NCI-H82 (cell line): ENCODE measurements at places on chromosomes 16 and 17.

GRCh38 chr17:32275060-32276042 is 9.7 kb downstream of the RHBDL3 start:
- DNase-seq, result peak; percentile 92

DNA sequence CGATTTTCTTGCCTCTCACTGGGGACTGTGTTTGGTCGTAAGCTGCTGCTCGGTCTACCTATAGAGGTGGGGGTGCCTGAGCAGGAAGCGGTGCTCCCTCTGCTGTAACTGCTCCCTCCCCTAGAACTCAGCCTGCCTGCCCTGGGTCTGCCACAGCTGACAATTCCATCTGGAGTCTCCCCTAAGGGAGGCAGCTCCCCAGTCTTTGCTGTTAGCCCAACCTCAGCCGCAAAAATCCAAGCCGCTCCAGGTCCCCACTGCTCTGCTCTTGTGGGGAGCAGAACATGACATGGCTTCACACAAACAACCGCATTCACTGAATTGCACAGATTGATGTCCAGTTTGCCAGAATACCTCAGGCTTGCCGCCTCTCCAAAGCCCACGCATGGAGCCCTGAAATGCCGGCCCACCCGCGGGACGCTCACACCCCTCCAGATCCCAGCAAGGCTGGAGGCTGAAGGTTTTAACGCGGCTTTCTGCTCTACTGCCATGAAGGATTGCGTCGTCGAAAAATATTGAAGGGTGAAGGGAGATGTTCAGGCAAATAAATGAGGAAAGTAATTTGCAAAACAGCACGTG is 221.5 kb upstream of the FOXF1 start:
- no peak for DNase-seq

DNA sequence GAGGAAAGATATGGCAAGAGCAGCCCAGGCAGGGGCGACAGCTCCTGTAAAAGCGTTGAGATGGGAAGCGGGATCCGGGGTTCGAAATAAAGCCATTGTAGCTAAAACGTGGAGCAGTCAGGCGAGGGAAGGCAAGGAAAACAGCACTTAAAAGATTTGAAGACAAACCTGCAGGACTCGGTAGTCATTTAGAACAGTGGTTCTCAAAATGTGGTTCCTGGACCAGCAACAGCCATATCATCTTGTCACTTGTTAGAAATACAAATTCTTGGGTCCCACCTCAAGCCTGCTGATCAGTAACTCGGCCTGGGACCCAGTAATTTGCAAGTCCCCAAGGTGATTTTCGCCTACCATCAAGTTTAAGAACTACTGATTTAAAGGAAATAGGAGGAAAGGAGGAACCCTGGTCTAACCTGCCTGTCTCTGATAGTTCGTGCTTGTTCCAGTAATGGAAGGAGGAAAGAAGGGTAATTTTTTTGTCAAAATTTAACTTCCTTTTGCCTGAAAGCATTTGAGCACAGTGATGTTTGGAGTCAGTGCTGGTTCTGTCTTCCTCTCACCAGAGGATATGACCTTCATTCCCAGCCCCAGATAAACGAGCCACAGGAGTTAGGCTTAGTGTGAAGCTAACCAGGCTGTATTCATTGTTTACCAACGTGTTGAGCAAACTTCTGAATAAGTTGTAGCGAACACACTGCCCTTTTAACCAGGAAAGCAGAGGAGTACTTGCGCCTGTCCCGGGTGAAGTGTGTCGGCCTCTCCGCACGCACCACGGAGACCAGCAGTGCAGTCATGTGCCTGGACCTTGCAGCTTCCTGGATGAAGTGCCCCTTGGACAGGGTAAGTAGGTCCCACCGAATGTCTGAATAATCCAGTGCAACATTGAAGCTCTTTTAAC is 1.1 kb downstream of the ORC6 start:
- DNase-seq, result peak; percentile 13

GRCh38 chr17:34306466-34306865 is 12.8 kb upstream of the CCL8 start:
- DNase-seq, result peak; percentile 22

GRCh38 chr16:67993207-67994039 is 5.9 kb downstream of the DPEP2 start:
- peak; percentile 85 for DNase-seq

GRCh38 chr16:70588565-70588964 is 57.8 kb upstream of the IL34 start:
- DNase-seq, result no peak
